Fibroblast of skin of left biceps (primary cell): ENCODE measurements at places on chromosomes 2 and 18.

DNA sequence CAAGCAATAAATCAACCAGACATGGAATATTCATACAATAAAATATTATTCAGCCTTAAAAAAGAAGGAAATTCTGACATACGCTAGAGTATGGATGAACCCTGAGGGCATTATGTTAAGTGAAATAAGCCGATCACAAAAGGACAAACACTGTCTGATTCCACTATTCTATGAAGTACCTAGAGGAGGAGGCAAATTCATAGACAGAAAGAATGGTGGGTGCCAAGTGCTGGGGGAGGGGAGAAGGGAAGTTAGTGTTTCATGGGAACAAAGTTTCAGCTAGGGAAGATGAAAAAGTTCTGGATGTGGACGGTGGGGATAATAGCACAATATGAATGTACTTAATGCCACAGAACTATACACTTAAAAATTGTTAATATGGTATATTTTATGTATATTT is 19.8 kb downstream of the SMAD7 start:
- DNase-seq, result no peak

GRCh38 chr18:52682260-52682659 is 342.3 kb downstream of the DCC start:
- DNase-seq, result no peak

GRCh38 chr2:240878341-240878936 is 9.8 kb downstream of the AGXT start:
- no peak for DNase-seq

DNA sequence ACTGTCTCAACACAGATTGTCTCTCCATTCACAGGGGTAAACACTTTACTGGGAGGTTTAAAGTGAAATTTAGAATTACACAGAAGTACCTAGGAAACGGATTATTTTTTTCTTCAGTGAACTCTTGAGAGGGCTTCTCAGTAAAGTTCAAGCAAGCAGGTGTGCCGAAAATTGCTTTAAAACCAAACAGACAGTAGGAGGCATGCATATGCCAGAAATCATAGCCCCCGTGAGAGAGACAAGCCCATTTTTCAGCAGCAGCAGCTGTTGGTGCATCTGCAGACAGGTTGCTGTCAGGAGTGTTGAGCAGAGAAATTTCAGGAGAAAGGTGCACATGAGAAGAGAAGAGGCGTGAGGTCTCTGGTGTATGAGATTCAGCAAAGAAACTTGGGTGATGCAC is 2115.5 kb upstream of the CELF4 start:
- DNase-seq, result no peak

DNA sequence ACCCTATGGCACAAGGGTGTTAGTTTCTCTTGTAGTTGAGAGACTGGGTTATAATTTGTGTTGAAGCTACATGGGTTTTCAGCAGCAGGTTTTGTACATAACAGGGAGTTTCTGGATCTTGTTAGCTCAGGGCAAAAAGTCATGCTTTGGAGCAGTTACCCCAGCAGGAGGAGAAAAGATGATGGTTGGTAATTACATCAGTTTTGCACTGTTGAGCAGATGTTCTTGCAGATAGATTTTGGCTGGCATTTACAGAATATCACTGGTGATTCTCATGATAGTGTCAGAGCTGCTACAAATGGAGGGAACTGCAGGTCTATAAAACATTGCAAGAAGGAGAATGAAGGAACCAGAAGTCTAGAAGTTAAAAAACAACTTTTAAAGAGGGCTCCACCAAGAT is 215.2 kb upstream of the ATP5MC3 start:
- no peak for DNase-seq

DNA sequence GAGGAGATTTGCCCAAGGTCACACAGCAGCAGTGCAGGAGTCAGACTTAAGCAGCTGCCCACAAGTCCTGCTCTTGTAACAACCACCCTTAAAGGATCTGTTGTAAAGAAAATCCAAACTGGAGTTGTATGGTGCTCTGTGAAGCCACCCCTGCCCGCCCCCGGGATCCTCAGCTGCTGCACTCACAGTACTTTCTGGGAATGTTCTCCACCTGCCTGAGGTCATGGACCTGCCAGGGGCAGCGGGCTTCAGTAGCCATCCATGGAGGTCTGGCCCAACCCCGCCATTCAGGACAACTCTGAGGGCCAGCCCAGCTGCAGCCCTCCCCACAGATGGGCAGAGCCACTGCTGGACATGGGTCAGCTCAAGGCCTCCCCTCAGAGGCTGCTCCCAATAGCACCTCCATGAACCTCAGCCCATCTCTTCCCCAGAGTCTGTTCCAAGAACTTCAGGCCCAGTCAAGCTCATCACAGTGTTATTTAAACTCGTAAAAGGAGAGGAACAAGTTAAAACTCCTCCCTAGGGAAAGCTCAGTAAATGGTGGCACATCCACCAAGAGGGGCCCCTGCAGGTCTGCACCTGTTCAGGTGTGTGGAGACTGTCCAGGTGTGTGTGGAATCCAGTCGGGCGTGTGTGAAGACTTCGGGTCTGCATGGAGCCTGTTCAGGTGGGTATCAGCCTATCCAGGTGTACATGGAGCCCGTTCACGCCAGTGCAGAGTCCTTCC is 39.4 kb upstream of the GPC1 start:
- no peak for DNase-seq

DNA sequence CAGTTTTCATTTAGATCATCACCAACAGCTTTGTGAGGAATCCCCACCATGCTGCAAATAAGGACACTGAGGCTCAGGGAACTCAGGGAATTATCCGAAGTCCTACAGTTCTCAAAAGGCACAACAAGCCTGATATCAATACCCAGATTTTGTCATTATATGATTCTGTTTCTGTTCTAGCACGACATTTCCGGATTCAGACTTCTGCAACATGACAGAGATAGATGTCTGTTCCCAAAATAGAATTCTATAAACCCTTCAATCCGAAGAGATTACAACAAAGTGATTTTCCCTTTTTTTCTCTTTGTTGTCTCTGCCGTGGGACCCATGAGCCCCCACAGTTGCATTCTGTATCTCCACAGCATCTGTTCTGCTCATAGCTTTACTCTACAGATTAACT is 72.0 kb downstream of the DOCK10 start:
- no peak for DNase-seq
